ENCODE measurements at places on chromosomes 7 and 10.

GRCh38 chr10:74754381-74754821, 72.0 kb upstream of the KAT6B start:
- DNase-seq: no peak

DNA sequence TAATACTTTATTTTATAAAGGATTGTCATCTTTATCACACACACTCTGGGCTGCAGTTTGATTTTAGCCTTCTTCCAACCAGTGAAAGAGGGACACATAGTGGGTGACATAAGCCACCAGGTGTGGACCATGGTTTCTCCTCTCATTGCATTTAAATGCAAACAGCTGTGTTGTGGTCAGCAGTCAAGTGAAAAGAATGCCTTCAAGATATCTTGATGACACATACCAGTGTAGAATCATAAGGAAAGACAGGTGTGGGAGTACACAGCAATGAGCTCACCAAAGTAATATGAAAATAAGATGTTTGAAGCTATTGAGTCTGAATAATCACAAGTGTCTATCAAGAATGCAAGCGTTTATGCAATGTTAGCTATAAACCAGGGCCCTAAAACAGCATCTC, 580.0 kb downstream of the XPNPEP1 start:
- no peak for DNase-seq

DNA sequence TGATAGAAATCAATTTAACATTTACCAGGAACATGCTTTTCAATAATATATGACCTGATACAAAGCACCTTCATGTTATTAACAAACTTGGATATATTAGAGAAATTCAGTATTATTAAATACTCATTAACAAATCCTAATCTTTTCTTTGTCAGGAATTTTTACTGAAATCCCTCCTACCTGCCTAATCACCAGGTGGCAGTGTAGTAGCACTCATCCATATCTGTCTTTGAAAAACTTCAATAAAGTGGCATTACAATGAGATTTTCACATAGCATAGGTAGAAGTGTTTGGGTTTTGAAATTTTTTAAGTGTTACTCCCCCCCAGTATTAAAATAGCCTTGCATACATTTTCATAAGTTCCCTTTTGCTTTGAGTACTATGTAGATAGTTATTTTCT, 1246.6 kb upstream of the LRRN3 start:
- no peak for DNase-seq

- DNase-seq: no peak
Measured at GRCh38 chr10:16944402-16944801, 127.2 kb upstream of the RSU1 start.

GRCh38 chr10:88092973-88093372, 229.5 kb downstream of the PTEN start:
- no peak for DNase-seq

DNA sequence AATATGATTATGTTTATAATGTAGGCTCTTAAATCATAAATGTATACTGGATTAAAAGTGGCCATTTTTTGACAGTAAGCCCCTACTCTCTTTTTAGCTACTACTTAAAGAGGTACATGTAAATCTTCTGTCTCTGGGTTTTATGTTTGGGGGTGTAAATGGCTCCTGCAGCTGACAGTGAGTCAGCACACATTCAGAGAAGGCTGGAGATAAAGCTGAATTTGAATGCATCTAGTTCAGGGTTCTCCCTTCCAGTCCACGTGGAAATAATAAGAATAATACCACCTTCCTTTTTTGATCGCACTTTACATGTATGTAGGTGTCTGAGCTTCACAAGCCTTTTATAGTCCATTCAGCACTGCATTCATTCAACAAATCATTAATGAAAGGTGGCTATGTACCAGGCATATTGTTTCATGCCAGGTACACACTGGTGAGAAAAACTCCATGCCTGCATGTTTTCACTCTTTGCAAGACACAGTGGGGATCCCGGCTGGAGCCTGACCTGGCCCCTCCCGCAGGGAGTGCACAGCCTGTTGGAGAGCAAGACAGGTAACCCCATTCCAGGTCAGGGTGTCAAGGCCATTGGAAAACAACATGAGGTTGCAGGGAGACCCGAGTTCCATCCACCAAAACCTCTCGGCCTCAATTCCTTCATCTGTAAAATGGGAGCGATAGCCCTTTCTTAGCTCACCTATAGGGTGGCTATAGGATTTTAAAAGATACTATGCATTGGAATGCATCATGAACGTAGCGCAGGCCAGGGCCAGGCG, 107.5 kb upstream of the ANLN start:
- no peak for DNase-seq

DNA sequence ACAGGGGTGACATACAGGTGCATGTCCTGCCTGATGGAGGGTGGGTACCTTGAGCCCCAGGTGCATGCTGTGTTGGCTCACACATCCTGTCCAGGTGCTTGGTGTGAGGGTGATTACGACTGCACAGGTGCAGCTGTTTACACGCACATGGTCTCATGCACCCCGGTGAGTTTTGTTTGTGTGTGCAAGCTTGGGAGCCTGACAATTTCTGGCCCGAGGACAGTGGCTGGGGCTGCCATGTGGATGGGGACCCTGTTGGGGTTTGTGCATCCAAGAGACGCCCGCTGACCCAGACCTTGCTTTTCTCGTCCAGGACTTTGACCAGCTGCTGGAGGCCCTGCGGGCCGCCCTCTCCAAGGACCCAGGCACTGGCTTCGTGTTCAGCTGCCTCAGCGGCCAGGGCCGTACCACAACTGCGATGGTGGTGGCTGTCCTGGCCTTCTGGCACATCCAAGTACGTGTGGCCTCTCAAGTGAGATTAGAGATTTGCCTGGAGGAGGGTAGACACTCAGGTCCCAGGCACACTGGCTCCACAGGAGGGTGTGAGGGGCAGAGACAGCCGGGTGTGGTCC, 61.7 kb downstream of the PRF1 start:
- no peak for DNase-seq

- DNase-seq: no peak
Measured at GRCh38 chr7:84454174-84454959, 259.8 kb upstream of the SEMA3A start.

DNA sequence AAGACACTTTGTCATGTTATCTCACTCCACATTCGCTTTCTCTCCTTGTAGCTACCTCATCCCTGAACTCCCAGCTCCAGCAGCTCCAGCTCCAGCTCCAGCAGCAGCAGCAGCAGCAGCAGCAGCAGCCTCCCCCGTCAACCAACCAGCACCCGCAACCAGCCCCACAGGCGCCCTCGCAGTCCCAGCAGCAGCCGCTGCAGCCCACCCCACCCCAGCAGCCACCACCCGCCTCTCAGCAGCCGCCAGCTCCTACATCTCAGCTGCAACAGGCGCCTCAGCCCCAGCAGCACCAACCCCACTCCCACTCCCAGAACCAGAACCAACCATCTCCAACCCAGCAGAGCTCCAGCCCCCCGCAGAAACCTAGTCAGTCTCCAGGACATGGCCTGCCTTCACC, 226.6 kb upstream of the YAE1 start:
- DNase-seq: no peak

DNA sequence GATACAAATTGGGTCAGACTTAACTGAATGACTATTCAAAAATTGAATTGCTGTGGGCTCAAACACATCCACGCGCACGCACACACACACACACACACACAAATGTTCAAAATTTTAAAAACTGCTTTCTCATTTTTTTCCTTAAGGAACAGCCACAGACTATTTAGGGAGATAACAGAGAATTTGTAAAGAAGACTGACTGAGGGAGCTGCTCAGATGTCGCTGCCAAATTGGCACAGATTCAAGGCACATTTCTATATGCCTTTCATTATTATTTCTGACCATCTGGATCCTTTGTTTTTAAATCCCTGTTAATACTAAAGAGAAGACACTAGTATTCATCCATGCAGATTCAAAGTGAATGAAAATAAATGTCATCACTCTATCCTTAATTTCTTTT, 154.8 kb downstream of the DGKB start:
- no peak for DNase-seq

DNA sequence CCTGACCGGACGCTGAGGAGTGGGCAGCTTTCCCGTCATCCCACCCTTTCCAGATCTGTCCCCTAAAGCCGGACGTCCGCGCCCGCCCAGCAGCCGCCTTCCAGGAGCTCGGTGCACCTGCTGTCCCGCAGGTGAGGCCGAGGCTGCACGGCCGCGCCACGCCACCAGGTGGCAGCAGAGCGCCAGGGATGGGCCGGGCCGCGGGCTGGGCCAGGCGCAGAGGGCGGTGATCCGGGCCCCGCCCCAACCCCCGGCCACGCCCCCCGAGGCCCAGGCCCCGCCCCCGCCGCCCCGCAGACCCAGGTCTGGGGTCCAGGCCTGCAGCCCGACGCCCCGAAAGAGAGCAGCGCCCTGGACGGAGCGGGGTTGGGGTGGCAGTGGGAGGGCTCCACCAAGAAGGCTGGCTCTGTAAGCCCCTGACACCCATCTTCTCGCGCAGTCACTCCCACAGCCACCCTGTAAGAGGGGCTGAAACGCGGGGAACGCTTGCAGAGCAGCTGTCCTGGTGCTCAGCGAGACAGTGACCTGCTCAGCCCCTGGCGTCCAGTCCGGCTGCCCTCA, 32.2 kb downstream of the FOXL3 start:
- no peak for DNase-seq

DNA sequence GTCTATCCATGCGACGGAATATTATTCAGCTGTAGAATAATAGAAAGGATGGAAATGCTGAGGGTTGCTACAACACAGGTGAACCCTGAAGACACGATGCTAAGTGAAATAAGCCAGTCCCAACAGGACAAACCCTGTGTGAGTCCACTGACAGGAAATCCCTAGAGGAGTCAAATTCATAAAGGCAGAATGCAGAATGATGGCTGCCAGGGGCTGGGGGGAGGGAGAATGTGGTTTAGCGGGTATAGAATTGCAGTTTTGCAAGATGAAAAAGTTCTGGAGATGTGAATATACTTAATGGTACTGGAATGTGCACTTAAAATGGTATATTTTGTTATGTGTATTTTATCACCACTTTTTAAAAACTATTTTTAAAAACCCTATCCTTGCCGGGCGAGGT, 36.9 kb upstream of the DOCK1 start:
- no peak for DNase-seq

- no peak for DNase-seq
Measured at GRCh38 chr7:51058764-51059163, 257.8 kb downstream of the COBL start.

DNA sequence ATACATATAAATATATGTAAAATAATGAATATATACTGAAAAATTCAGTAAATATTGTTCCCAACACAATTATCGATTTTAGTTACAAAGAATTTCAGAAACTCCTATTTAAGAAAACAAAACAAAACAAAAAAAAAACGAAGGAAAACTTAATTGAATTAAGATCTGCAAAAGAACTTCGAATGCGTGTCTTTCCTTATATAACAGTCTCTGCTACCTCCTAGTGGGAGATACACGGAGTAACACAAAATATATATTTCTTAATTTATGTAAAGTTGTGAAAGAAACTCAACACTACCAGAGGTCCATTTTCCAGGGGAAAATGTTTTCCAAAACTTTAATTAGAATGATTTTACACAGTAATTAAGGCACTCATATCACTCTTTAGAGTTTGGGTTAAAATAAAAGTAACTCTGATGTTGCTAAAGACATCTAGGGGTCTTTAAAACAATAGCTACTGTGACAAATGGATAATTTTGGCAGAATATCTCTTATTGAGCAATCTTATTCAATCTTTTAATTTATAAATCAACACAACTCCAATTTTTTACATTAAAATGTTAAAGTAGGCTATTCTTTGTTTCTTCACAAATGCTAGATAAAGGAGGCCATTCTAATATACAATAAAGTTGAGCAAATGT, 41.6 kb downstream of the NEBL start:
- no peak for DNase-seq

GRCh38 chr7:133887459-133887858, 239.7 kb upstream of the LRGUK start:
- no peak for DNase-seq

- no peak for DNase-seq
Measured at GRCh38 chr7:17005271-17005670, 123.5 kb upstream of the AGR3 start.

DNA sequence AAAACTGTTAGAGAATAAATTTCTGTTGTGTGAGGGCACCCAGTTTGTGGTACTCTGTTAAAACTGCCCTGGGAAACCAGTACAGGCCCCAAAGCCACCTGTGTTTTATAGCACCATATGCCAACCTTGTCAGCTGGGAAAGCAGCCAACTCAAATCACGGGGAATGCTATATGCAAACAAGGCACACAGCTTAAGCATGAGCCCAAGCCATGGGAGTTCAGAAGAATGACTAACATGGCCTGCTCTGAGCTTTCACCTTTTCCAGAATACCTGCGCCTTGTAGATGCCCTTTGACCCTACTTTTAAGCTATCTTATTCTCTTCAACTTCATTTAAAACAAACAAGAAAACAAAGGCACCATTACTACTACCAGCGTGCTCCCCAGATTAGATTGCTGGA, 5.5 kb upstream of the SLC25A13 start:
- DNase-seq: no peak

Data from esophagus squamous epithelium (tissue), 5 donors.